Stimulated activated naive B cell treated with anti-CD40 and anti-IgM and Interleukin-4, amounts not matched to agents 10 μg/mL and 1 μg/mL and 100 μg/mL, for 72 hours (primary cell): ENCODE measurements at places on chromosomes 4 and X.

- DNase-seq = no peak
Observed at GRCh38 chrX:21990832-21991231, 41.3 kb upstream of the PHEX start.

- DNase-seq = no peak
Observed at GRCh38 chrX:47814851-47815250, 21.9 kb upstream of the ZNF81 start.

- DNase-seq = no peak
Observed at GRCh38 chr4:41334182-41334581, 77.5 kb downstream of the UCHL1 start.

DNA sequence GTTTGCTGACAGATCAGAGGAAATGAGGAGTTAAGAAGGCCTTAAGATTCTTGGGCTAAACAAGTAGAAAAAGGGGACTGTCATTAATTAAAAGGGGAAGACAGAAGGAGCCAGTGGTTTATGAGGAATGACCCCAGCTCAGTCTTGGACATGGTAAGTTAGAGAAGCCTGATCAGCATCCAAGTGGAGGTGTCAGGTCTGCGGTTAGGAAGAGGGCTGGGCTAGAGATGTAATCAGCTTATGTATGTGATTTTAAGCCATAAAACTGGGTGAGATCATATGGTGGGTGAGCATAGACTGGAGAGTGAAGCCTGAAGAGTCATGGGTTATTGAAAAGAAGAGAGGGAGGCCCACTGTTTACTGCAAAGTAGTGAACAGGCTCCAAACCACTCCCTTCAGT is 246.1 kb downstream of the NR3C2 start:
- DNase-seq = no peak

GRCh38 chrX:134693644-134694043 is 35.4 kb upstream of the PLAC1 start:
- no peak for DNase-seq
